ENCODE measurements at places on chromosomes 6 and 20.

DNA sequence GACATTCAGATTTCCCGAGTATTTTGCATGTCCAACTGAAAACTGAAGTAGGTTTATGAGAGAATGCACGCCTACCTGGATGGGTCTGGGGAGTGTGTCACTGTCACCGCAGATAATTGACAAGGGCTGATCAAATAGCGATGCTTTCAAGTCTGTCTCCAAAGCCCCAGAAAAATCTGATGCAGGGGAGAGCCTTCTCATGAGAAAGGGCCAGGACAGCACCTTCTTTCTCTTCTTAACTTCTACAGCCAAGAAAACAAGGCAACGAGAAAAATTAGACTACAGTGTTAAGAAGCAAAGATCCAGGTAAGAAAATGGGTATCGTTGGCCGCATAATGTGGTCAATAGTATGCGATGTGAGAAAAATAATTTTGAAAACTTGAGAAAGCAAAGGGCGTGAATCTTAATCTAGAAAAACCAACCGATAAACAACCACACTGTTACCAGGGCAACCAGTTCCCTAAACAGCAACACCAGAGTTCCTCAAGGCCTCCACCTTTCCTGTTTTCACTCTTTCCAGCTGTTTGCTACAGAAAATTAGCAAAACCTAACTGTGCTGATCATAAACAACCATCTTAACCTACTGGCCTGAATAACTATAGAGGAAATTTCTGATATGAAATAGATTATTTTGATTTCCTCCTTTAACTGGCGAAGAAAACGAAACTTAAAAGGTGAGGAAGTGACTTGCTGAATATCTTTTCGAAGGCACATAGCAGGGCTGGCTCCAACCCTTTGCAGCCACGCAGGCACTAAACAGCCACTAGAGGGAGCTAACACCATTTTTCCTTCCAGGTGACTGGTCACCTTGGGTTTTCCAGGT lies 2.6 kb downstream of the TAGAP start:
- DNase-seq: peak; percentile 49

DNA sequence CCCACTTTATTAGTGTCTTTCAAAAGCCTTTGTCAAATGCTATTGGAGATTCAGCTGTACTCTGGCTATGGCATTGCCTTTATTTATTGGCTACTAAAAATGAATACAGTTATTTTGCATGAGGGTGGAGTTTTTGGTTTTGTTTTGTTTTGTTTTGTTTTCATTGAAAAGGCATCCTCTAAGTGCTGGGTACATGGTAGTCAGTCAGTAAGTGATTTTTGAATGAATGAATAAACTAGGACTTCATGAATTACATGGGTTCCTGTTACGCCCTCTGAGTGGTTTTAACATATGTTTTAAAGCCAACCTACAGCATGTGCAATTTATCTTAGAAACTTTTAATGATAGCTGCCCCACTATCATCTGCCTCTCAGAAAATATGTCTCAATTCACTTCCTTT lies 38.9 kb upstream of the ENPP1 start:
- no peak for DNase-seq

- no peak for DNase-seq
These were observed 615.0 kb downstream of the C6orf118 start for GRCh38 chr6:164694386-164694785.

DNA sequence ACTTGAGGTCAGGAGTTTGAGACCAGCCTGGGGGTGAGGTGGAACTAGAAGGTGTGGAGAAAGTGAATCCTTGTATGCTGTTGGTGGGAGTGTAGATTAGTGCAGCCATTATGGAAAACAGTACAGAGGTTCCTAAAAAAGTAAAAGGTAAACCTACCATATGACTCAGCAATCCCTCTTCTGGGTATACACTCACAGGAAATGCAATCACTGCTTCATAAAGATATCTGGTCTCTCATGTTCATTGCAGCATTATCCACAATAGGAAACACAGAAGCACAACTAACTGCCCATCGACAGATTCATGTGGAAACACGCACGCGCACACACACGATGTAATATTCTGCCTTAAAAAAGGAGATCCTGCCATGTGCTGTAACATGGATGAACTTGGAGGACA lies 66.7 kb downstream of the CDC5L start:
- no peak for DNase-seq

DNA sequence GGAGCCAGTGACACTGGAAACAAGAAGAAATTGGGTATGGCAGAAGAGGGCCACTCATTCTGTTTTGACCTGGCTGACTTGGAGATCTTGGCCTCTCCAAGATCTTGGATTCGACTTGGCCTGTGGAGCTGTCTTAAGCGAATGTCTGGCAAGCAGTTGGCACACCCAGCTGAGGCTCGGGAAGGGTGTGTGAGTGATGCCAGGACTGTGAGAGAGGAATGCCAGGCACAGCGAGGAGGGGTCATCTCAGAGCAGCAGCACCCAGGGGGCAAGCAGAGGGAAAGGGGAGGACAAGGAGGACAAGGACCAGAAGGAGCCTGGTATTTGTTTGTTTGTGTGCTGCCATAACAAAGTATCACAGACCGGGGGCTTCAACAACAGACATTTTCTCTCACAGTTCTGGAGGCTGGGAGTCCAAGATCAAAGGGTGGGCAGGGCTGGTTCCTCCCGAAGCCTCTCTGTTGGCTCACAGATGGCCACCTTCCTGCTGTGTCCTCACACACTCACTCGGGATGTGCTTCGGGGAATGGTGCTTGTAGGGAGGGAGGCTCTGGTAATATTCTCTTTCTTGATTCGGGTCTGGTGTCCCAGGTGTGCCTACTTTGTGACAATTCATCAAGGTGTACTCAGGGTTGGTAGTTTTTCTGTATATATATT lies 33.0 kb downstream of the RPP40 start:
- DNase-seq: no peak

DNA sequence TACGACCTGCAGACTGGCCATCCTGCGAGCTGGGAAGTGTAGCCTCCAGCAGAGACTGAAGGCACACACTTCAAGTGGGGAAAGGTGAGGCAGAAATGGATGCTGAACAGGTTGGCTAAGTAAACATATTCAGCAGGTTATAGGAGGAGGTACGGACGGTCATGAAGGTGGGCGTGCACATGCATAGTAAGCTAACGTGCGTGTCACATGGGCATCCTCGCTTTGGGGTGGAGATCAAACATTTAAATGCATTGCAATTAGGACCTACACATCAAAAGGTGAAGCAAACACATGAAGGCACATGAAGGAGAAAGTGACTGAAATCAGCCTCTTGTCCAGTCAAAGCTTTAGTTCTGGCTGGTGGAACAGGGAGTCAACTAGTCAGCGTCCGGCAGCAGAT lies 305.6 kb upstream of the EXOC2 start:
- no peak for DNase-seq

DNA sequence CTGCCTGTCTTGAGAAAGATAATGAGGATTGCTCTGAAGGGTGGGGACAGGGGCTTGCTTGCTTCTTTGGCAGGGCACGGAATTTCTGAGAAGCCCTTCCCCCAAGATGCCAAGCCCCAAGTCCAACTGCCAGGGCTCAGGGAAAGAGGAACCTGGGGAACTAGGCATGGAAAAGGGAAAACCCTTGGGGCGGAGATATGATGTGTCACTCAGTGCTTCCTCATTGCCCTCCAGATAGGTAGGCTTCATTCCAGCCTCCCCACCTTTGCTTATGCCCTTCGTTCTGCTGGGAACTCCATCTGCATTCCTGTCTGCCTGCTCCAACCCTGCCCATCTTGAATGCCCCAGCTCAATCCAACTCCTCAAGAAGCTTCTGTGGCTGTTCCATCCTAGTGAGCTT lies 61.2 kb downstream of the VEGFA start:
- DNase-seq: no peak

DNA sequence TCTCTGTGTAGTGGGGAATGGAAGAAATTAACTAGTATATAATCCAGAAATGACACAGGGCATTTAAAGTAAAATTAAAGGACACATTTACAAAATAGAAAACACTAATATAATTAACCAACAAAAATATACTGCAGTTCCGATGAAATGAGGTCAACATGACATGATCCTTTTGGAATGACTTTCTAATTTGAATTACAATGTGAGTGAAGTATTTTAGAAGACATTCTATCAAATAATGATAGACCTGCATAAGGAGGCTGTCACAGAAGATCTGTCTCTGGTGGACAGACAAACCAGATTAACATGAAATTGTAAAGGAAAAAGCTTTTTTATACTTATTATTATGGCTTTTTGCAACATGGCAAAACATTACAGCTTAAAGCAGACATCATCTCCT lies 100.6 kb upstream of the FAM184A start:
- DNase-seq: no peak

GRCh38 chr6:75109022-75109421 lies 96.8 kb downstream of the COL12A1 start:
- no peak for DNase-seq

DNA sequence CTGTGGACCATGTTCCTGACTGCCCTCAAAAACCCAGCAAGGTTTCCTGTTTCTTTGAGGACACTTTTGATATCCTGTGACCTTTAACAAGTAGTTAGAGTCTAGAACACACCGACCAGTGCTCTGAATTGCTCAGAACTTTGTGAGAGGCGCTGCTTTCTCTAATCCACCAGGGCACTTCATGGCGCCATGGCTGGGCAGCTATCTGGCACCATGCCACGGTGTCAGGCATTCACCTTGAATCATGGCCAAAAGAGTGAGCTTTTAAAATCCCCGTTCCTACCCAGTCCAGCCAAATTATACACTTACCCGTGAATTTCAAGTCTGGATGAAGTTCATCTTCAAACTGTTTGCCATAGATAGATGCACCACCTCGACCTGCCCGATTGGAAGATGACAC lies 17.0 kb upstream of the CPNE5 start:
- no peak for DNase-seq

GRCh38 chr6:133377219-133377618 lies 136.1 kb downstream of the EYA4 start:
- DNase-seq: no peak

DNA sequence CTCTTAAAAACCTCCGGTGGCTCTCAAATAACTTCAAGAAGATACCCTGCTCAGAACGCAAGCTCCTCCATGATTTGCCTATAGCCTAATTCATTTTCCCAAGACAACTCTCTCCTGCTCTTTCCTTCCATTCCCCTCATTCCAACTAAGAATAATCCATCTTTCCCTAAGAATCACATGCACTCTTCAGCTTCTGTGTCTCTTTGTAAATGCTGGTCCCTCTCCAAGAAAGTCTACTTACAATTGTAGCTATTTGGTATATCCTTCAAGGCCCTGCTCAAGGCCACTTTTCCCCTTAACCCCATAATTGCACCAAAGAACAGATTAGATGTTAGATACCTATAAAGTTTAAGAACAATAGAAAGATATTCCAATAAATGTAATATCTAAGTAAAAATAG lies 7.4 kb upstream of the HEY2 start:
- DNase-seq: no peak

All from stimulated activated CD4-positive, alpha-beta T cell treated with anti-CD3 and anti-CD28 coated beads, TNF-alpha, amount 100 ng/mL, for 1 hour (primary cell).